ENCODE measurements at places on chromosomes 5 and 9. TPM values are rescaled to one million over a fixed set of nuclear protein-coding genes. Genes with fewer than 3 reads are reported as not detected.
A peak's percentile ranks its signal among the peaks of the same experiment; 100 is the strongest.

DNA sequence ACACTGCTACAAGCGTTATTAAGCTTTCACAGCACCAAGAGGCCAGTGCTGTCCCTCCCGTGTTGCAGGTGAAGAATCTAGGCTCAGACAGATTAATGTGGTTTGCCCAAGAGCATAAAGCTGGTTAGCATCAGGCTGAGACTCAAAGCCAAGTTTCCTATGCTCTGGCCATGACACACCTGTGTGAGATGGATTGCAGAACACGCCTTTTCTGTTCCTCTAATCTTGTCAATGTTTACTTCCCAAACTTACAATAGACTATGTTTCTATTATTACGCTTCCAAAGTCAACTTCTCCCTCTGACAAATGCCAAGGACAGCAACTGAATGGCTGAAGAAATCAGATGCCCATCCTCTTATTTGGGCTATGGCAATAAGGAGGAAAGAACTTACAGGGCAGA, 138.4 kb upstream of the SLIT3 start:
- DNase-seq = no peak

GRCh38 chr5:114402206-114402605, 40.3 kb downstream of the KCNN2 start:
- DNase-seq = no peak

DNA sequence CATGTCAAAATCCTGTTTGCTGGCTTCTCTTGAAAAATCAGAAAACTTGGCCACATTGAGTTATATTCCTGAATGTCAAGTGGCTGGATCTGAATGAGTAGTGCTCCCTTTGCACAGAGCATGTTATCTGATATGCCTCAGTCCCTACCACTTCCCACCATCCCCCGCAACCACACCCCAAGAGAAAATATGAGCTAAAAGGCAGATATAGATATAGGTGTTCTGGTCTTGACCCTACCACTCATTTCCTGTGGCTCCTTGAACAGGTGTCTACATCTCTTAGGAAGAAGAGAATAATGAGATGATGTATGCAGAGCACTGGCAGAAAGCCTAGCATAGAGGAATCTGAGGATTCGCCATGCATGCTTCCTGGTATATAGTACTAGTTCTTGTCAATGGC, 6.6 kb upstream of the CYSTM1 start:
- no peak for DNase-seq

DNA sequence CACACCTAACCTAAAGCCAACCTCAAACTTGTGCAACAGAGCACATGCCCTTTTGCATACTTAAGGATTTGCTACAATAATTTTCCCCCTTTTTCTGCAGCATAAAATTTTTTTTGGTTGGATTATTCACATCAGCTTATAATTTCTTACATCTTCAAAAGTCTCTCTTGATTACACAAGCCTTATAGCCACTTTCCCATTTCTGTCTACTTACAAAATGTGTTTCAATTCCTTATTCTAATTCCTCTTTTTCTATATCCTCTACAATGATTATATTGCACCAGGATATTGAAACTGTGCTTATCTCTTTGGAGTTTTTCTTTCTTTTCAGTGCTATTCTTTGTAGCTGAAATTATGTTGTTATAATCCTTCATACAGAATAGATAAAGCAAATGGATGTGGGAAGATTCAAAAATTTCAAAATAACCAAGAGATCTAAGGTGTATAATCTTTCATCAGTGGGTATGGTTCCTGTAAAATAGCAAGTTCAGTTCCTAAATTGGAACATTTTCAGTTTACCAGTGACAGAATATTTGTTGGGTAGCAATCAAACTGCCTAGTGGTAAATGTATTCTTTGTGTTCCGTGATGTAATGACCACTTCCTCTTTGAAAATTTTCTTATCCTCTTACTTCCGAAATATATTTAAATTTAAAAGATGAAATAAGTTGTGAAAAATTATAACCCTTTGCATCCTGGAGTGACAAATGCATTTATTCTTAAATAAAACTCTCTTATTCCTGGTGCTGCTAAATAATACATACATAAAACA, 386.8 kb upstream of the CHD1 start:
- DNase-seq = no peak

DNA sequence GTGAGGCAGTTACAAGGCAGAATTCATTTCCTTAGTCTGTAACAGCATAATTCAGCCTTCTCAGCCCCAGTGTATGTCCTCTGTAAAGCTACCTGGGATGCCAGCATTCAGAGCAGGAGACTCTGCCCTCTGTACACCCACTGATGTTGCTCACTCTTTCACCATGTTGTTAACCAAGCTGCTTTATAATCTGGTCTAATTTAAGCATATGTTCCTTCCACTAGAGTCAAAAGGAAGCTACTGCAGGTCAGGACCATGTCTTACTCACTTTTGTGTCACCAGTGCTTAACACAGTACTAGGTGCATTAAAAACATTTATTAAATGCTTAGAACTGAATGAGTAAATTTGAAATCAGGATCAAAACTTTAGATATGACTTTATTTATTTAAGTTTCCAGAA, 185.6 kb downstream of the FBXL17 start:
- DNase-seq = no peak

- peak; percentile 99 for DNase-seq
Measured at GRCh38 chr5:91383027-91383955, at the start of gene ARRDC3. Gene ARRDC3 (minus strand): TSS chr5:91383317. CDS start chr5:91383092, 225 bp downstream.

- DNase-seq = no peak
Measured at GRCh38 chr5:173746047-173746646, 129.7 kb upstream of the BOD1 start.

DNA sequence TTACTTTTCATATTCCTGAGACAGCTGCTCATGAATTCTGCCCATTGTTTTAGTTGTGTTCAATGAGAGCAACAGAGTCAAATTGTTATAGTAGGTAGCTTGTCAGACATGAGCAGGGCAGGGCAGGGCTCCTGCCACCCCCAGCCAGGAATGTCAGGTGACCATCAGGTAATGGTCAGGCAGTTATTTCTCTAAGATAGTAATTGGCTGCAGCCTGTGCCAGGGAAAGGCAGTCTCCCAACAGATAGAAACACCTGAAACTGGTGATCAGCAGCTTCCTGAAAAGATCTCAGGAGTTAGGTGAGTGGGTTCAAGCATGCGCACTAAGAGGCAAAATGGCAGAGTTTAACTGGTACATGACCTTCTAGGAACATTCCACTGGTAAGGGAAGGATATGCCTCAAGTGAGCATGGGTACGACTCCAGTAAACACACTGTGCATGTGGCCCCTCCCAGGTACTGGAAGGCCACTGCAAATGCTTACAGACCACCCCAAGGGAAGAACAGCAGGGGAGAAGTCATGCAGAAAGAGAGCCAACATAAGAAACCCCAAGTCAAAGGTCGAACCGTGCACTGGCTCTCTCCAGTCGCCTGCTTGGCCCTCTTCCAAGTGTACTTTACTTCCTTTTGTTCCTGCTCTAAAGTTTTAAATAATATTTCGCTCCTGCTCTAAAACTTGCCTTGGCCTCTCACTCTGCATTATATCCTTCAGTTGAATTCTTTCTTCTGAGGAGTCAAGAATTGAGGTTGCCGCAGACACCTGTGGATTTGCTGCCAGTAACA, 25.1 kb downstream of the CARTPT start:
- no peak for DNase-seq

DNA sequence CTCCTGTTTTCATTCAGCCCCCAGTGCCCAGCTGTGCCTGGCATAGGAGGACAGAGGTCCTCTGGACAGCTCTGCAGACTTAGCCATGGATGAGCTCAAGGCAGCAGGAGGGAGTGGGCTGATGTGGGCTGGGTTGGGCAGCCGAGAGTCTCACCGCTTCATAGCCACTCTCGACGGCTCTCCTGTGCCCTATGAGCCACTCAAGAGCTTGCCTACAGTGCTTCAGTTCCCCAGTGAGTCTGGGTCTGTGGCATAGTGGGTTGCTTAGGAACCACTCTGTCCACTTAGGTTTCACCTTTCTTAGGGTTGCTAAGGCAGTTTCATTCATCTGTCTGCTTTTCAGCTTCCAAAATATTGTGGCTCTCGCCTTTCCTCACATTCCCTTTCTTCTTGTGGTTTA, 296.8 kb downstream of the ICE1 start:
- DNase-seq = no peak

GRCh38 chr5:73985145-73985544, 359.1 kb downstream of the ARHGEF28 start:
- DNase-seq = no peak

GRCh38 chr5:139082813-139083498, 115.2 kb downstream of the SIL1 start:
- no peak for DNase-seq

GRCh38 chr9:93027750-93028149, 30.8 kb upstream of the SUSD3 start:
- DNase-seq = no peak

Gene C9orf50
- total RNA-seq = 0.30 TPM

Gene NEURL1B
- 46.1 TPM for total RNA-seq

Gene PRUNE2
- total RNA-seq = 304 TPM

Gene SPINK4
- total RNA-seq = not detected

Gene CARTPT
- total RNA-seq = not detected

Gene DCTN3
- 61.4 TPM for total RNA-seq

Gene FOXI1
- not detected for total RNA-seq

Gene SPATA31E1
- not detected for total RNA-seq

Gene DNAH5
- total RNA-seq = 0.57 TPM

Gene CDKN2A
- 3.8 TPM for total RNA-seq

Gene SHISAL2B
- not detected for total RNA-seq
